HS-27A (cell line): ENCODE measurements at places on chromosomes 5 and 9.
A peak's percentile ranks its signal among the peaks of the same experiment; 100 is the strongest.

DNA sequence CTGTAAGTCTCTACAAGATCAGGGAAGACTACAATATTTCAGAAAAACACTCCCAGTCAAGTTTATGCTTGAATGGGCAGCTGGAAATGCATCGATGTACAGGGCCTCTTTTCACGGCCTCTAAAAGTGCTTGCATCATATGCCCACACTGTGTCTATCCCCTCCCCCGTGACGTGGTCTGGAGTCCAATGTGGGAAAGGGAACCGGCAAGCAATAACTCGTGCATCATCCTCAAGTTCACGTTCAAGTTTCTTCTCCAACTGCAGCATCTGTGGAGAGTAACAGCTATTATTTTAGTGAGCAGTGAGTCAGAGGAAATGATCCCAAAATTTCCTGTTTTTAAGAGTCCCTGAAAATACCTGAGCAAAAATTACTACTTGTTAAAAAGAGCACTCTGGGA lies 22.3 kb downstream of the ATPSCKMT start:
- DNase-seq = no peak

DNA sequence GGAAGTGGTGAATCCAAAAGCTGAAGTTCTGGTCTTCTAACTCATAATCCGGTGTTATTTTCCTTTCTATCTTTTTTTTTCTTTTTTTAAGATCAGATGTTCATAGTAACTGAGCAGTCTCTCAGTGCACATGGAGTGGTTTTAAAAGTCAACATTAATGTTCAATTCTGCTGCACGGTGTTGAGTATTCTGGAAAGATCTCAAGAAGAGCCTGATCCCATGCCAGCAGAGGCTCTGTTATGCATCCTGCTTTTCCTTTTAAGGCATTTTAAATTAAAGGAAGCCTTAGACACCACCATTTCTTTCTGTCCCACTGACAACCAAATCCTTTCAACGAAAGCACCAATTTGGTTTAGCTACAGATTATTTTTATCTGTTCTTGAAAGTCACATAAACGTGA lies 33.4 kb downstream of the SEMA5A start:
- no peak for DNase-seq

DNA sequence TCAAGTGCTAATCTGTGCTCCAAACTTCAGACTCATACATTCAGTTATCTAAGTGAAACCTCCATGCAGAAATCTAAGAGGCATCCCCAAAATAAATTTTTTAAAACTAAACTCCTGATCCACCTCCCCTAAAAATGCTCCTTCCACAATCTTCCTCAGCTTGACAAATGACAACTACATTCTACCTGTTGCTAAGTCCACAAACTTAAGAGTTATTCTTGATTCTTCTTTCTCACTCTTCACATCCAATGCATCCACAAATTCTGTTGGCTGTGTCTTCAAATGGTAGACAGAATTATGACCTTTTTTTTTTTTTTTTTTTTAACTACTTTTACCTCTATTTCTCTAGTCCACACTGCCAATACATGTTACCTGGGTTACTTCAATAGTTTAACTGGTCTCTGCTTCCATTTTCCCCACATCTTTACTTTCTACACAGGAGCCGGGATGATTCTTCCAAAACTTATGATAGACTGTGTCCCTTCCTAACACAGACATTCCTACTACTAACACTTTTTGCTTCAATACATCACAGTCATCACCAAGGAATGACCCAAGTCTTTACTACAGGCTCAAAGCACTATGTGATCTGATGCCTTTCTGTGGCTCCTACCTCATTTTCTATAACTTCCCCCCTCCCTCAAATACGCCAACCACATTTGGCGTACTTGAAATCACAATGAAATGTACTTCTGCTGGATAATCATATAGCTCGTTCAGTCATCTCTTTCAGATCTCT lies 143.6 kb downstream of the PDE4D start:
- DNase-seq = no peak

GRCh38 chr5:34866989-34867471 lies 28.1 kb downstream of the TTC23L start:
- DNase-seq = no peak

GRCh38 chr5:3103262-3103811 lies 351.9 kb upstream of the IRX2 start:
- DNase-seq = no peak

- no peak for DNase-seq
Measured at GRCh38 chr5:137148655-137149054, 350.5 kb downstream of the SPOCK1 start.

DNA sequence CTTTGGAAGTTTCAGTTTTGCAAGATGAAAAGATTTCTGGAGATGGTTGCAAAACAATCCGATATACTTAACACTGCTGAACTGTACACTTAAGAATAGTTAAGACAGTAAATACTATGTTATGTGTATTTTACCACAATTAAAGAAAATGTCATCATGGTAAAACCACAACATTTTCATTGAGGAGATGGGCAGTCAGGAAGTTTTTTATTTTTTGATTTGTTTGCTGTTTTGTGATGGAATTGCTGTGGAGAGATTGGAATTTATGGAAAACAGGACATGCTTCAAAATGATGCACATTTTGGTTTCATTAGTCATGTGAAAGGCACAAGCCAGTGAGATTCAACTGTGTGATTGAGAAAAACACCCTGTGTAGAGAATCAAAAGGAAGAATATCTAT lies 90.5 kb upstream of the AGXT2 start:
- no peak for DNase-seq

GRCh38 chr5:151751091-151751490 lies 7.3 kb downstream of the ATOX1 start:
- no peak for DNase-seq

GRCh38 chr9:81772144-81772543 lies 82.8 kb upstream of the TLE1 start:
- peak; percentile 4 for DNase-seq

DNA sequence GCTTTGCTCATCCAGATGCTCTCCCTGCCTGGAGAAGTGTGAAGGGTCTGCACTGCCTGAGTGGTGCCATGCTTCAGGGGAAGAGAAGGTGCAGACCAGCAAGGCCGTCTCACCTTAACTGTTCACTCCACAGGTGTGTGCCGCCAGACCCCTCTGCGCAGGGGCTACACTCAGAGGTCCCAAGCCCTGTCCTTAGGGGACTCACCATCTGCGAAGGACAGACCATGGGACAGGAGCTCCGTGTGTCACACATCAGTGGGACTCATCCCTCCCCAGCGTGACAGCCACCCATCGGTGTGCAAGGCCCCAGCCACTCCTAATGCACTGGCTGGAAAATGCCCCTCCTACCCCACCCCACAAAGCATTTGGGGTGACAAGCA lies 142.9 kb downstream of the OLFM1 start:
- DNase-seq = no peak

DNA sequence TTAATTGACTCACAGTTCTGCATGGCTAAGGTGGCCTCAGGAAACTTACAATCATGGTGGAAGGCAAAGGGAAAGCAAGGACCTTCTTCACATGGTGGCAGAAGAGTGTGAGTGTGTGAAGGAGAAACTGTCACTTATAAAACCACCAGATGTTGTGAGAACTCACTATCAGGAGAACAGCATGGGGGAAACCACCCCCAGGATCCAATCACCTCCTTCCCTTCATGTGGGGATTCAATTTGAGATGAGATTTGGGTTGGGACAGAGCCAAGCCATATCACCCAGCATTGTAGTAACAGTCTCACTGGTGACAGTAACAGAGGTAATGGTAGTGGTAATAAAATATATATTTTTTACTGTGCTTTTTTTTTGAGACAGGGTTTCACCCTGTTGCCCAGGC lies 18.1 kb downstream of the ZBTB5 start:
- no peak for DNase-seq

- DNase-seq = no peak
Measured at GRCh38 chr5:84445049-84445685, 60.5 kb upstream of the EDIL3 start.

- DNase-seq = no peak
Measured at GRCh38 chr9:88696501-88696900, 161.5 kb downstream of the NXNL2 start.

DNA sequence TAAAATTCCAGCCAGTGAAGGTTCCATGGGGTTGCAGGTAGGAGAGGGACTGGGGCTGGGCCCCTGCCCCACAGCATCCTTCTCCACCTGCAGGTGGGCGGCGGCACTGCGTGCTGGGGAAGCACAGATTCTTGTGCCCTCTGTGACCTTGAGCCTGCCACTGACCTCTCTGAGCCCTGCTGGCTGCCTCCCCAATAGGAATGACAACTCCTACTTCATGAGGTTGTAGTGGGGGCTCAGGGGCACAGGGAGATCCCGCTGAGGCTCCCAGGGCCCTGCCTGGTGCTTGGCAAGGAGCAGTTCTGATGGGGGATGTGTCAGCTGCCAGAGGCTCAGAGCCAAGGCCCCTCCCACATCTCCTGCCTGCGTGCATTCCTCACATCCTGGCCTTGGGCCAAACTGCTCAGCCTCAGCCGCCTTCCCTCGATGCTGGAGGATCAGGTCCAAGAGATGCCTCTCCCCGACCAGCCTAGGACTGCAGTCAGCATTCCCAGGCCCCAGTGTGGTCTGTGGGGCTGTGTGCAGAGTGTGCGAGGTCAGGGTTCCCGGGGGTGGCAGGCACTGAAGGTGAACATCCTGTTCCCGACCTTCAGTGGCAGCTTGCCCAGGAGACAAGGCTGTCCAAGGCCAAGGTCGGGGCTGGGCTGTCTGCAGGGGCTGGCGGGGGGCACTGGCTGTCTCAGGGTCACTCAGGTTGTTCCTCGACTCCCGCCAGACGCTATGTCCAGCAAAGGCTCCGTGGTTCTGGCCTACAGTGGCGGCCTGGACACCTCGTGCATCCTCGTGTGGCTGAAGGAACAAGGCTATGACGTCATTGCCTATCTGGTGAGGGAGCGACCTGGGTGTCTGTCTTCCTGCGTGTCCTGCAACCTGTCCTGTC lies 7.0 kb downstream of the ASS1 start:
- DNase-seq = peak; percentile 83

DNA sequence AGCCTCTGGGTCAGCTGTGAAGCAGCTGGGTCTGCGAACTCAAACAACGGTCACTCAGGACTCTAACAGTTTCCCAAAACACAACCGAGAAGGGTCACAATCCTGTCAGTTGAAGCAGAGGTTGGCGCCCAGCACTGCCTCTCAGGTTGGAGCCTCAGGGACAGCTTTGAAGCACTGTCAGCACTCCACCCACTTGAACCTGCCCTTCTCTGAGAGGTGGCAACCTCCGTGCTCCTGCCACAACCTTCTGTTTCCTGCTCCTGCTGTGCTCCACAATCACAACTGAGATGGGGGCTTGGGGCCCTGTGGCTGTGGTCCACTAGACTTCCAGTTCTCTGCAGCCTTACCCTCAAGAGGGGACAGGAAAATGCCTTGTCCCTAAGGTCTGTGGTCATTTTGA lies 21.7 kb upstream of the LCP2 start:
- no peak for DNase-seq

DNA sequence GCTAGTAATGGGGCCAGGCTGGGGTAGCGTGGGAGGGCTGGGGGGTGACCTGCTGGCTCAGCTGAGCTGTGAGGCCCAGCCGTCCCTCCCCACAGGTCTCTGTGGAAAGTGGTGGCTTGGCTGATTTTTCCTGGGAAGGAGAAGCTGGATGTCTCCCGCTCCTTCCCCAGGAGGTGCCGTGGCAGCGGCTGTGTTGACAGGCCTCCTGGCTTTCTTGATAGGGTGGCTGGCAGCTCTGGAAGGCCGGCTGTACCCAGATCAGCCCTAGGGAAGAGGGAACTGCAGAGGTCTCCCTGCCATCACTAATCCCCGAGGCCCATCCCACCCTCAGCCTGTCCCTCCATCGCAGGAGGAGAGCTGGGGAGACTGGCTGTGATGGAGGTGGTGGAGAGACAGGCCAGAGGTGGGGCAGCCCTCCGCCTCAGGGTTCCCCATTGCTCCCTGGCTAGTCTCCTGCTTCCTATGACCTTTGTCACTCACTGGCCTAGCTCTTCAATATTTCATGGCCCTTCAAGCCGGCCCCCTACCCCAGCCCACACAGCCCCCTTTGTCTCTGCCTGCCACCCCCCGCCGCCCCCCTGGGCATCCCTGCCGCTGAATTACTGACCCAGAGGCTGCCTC lies 6.8 kb downstream of the CXXC5 start:
- no peak for DNase-seq

DNA sequence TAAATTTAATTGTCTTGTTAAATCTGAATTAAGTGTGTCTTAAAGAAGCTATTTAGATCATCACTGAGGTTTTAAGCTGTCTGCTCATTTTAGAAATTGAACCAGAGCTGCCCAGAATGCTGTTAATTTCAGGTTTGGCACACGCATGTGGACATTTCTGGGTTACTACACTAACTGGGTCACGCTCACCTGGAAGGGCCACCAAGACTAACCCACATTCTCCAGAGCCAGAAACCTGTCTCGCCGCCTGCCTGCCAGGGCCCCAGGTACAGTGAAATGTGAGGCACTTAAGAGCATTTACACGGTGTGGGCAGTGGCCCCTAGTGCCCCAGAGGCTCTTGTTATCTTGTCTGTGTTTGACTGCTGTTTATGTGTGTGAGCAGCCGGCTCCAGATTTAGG lies 46.6 kb downstream of the ATP10B start:
- DNase-seq = no peak

DNA sequence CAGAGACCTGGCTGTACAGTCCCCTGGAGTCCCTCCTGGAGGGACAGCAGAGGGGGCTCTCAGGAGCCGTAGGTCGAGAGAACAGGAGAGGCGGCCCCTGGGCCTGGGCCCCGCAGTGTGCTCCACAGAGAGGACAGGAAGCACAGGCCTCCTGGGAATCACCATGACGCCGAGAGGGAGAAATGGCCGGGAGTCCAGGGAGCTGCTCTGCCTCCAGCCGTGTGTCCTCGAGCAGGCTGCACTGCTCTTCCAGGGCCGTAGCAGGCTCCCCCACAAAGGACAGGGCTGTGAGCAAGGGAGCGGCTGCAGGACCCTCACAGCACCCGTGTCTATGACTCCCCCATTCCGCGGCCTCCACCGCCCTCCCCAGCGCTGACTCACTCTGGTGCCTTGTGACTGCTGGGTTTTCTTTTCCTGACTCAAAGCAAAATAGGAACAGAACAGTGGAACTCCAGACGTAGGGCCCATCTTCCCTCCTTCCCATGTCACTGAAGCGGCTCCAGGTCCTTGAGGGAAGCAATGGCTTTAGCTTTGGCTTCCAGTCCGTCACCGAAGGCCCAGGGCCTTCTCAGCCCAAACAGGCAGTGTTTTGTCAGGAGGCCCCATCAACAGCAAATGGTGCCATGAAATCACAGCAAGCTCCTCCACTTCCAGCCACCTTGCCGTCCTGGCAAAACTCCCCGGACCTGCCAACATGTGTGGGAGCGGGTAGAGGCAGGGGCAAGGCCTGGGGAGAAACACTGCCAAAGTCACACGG lies 114.2 kb downstream of the LHFPL2 start:
- DNase-seq = no peak

DNA sequence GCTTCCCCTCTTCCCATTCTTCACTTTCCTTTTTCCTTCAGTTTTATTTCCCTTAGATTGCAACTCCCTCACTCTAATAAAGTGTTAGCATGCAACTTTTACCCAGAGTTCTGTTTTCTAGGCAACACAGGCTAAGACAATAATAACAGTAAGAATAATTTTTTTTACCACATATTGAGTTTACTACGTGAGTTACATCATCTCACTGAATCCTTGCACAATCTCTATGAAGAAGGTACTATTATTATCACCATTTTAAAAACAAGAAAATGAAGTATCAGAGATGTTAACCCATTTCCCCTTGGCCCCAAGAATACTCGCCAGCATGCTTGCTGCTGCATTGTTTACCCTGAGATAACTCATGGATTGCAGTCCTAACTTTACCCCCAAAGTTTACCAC lies 53.7 kb upstream of the SMIM32 start:
- no peak for DNase-seq
